ENCODE measurements at places on chromosomes 16 and 17. TPM values are rescaled to one million over a fixed set of nuclear protein-coding genes. Genes with fewer than 3 reads are reported as not detected.

DNA sequence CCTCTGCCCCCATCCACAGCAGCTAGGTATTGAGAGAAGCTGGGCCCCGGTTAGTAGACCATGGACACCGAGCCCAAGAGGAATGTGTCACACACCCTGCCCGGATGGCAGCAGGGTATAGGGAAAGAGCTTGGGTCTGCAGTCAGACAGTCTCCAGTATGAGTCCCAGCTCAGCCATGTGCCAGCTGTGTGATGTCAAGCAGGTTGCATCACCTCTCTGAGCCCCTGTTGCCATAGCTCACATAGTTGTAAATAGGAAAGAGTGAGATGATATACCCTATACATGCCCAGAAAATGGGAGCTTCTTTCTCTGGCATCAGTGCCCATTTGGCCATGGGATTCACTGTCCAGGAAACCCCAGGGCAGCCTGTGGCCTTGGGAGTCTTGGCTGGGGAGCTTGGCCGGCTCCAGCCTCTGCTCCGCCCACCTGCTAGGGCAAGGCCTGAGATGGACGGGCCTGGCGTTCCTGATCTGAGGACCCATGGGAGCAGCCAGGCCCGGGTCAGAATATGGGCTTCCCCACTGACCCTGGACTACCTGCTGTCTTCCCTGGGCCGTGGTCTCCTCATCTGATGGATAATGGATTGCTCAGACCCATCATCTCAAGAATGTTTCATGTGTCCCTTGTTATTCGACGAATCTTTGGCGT, 13.2 kb downstream of the CD300LG start:
- no peak for DNase-seq

DNA sequence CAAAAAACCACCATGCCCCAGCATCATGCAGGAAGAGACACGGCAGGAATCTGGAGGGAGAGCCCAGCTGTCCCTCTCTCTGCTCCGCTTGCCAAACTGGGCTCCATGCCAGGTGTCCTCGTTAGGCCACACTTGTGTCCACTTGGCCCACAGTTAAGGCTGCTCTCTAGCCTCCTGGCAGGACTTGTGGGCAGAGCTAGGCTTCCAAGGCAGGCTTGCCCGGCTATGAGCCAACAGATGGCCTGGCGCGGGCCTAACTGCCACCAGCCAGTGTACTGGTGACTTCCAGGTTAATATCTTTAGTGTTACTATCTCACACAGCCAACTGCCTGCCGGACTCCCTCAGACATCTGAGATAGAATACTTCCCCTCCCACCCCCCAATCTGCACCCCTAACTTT, 10.6 kb downstream of the ATP6V0D1 start:
- peak; percentile 94 for DNase-seq

GRCh38 chr16:67528222-67528869, at the start of gene RIPOR1:
Gene RIPOR1, plus strand, starts transcription at chr16:67528829. Its CDS starts 9,618 bp downstream, at chr16:67538447.
- DNase-seq = peak; percentile 85

- no peak for DNase-seq
Measured at GRCh38 chr16:53480394-53480793, 22.6 kb downstream of the AKTIP start.

KRTAP1-5 gene
- not detected for total RNA-seq
